Activated naive CD4-positive, alpha-beta T cell treated with anti-CD3 and anti-CD28 coated beads, Interleukin-2, amount 10 ng/mL, durations not matched to agents 7 days and 5 days (primary cell): ENCODE measurements at places on chromosomes 6 and 20.
A peak's percentile ranks its signal among the peaks of the same experiment; 100 is the strongest.

DNA sequence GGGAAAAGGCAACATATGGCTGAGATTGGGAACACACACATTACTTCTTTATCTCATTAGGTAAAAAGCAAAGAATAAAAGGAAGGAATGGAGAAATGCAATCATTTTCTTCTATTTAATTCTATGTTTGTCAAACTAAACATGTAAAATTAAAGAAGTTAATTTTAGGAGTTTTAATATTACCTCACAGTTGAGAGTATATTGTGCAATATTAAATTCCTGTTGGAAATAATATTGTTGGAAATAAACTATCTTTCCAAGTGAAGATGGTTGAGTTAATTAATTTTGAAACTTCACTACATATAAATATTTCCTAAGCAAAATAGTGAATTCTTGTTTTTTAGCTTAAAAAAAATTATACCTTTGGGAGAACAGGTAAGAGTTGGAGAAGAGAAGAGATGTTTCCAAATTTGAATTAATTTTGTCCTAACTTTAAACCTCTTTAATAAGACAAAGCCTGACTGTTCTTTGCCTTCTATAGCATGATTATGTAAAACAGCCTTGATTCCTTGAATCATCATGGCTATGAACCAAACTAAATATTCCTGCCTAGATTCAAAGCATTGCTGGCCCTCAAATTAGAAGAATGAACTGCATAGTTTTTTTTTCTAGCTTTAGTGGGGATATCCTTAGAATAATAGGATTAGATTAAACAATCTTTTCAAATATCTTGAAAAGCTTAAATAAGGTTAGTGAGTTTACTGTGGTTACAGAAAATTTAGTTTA lies 1349.1 kb upstream of the ADGRB3 start:
- H3K4me1 ChIP-seq = no peaks in the 10 kb centered on the region
- DNase-seq = no peak
- H3K36me3 ChIP-seq = no peaks in the 10 kb centered on the region

DNA sequence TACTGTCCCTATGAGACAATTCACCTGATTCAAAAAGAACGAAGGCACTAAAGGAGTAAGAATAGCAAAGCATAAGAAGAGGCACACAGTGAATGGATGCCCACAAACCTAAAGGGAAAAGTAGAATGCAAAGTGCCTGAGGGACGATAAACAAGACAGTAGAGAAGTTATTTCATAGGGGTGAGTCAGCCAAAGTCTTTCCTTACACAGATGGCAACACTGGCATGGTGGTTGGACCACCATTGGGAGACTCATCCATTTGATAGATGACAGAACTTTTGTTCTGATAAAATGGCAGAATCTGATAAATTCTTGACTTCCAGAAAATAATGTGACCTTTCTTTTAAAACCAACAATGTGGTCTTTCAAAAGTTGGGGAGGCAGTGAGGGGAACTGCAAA lies 148.1 kb upstream of the HDAC2 start:
- no peak overlapping the region for H3K4me3 ChIP-seq
- no peak for DNase-seq
- no peaks in the 10 kb centered on the region for H3K36me3 ChIP-seq
- no peaks in the 10 kb centered on the region for H3K4me1 ChIP-seq
- no peak overlapping the region for H3K27ac ChIP-seq
- no peaks in the 10 kb centered on the region for H3K27me3 ChIP-seq

- DNase-seq = no peak
- H3K4me3 ChIP-seq = no peak overlapping the region
- H3K4me1 ChIP-seq = peaks cover 5% of the 10 kb centered on the region
- H3K36me3 ChIP-seq = peaks cover 58% of the 10 kb centered on the region
Observed at GRCh38 chr6:149130090-149130489, 187.4 kb upstream of the TAB2 start.

DNA sequence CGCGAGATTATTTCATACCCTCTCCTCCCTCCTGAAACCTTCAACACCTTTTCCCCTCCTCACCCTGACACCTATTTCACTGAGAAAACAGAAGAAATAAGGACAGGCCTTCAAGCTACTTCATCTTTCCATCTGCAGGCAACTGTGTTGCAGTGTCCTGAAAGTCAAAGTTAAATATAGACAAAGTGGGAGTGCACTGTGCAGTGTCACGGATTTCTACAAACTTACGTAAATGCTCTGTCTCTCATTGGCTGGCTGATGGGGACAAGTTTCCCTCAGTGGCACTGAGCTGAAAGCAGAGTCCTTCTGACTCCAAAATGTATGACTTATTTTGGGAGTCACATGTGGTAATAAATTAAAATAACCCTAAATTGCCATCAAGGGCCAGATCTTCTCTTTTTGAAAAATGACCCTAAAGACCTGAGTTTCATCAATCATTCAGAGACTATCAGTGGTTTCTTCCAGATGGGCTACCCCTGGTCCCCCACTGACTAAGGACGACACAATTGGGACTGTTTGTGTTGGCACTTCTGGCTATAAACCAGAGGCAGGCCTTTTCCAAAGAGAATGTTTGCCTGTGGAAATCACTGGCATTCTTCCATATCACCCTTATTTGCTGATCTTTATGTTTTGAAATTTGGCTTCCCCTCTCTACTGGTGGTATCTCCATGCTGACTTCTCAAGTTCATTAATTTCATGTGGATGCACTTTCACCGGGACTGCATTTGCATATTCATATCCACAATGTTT lies 21.6 kb downstream of the ALDH8A1 start:
- no peak for DNase-seq
- no peaks in the 10 kb centered on the region for H3K36me3 ChIP-seq
- peaks cover 6% of the 10 kb centered on the region for H3K4me1 ChIP-seq
- no peak overlapping the region for H3K27ac ChIP-seq

GRCh38 chr6:28312939-28313338 lies 23.0 kb downstream of the ZSCAN31 start:
- no peaks in the 10 kb centered on the region for H3K36me3 ChIP-seq
- no peak for DNase-seq
- H3K27ac ChIP-seq = no peak overlapping the region

DNA sequence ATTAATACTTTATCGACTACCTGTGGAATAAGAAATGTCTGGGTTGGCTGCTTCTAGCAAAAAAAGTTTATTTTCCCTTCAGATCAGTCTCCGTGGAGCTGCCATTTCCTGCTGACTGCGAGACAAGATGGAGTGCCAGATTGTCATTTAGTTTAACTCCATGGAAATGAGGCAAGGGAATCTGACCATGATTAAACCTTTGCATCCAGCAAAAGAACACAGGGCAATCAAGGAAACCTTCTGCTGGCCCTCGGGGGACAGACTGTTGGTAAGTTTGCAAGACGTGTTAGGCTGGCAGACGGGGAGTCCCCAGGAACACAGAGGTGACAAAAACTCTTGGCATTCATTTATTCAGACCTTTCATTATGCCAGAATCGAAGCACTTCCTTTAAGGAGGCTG lies 52.2 kb upstream of the SPACA1 start:
- no peaks in the 10 kb centered on the region for H3K36me3 ChIP-seq
- H3K27me3 ChIP-seq = peaks cover 3% of the 10 kb centered on the region
- H3K4me3 ChIP-seq = no peak overlapping the region
- DNase-seq = no peak
- no peaks in the 10 kb centered on the region for H3K4me1 ChIP-seq

- H3K27me3 ChIP-seq = peaks cover 68% of the 10 kb centered on the region
- DNase-seq = peak; percentile 73
- peaks cover 67% of the 10 kb centered on the region for H3K4me1 ChIP-seq
- H3K36me3 ChIP-seq = peaks cover 4% of the 10 kb centered on the region
- H3K4me3 ChIP-seq = peak overlapping the region; percentile 80
Observed at GRCh38 chr6:28981833-28982475, 23.2 kb downstream of the ZNF311 start.

DNA sequence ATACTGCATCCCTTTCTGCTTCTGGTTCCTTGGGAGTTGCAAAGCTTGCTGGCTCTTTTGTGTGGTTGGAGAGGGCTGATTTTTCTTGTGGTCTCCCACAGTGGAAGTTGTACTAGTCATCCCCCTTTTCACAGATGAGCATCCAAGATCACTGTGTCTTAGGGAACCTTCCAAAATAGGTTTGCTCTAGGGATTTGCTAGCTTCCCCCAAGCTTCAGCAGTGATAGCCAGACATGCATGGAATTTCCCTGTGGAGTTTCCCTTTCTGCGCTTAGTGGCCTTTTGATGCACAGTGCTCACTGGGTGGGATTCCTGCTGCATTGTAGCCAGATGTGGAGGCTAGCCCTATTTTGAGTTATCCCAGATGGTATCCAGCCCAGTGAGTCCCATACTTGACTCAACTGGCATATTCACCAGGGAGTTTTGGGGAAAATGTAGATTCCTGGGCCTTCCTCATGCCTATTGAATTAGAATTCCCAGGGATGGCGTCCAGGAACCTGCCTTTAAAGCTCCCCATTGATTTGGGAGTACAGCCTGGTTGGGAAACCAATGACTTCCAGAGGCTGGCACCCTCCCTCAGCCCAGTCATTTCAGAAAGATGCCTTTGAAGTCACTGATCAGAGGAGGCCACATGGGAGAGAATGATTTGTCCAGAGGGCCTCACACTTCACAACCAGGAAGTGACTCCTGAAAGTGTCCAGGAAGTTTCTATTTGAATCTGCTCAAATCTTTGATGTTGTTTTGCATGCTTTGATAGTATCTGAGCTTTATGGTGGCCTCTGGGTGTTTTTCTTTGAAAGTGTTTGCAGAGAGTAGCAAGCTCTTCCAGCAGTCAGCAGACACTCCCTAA lies 25.9 kb downstream of the PPARD start:
- peaks cover 43% of the 10 kb centered on the region for H3K36me3 ChIP-seq
- peaks cover 59% of the 10 kb centered on the region for H3K4me1 ChIP-seq
- no peaks in the 10 kb centered on the region for H3K27me3 ChIP-seq
- DNase-seq = peak; percentile 51

GRCh38 chr6:149235130-149235561 lies 82.4 kb upstream of the TAB2 start:
- H3K27ac ChIP-seq = peak overlapping the region; percentile 95
- peaks cover 61% of the 10 kb centered on the region for H3K4me1 ChIP-seq
- H3K36me3 ChIP-seq = peaks cover 59% of the 10 kb centered on the region
- no peak for DNase-seq
- no peaks in the 10 kb centered on the region for H3K27me3 ChIP-seq

- H3K36me3 ChIP-seq = no peaks in the 10 kb centered on the region
Observed at GRCh38 chr20:50799176-50799889, 4.5 kb downstream of the BCAS4 start.

DNA sequence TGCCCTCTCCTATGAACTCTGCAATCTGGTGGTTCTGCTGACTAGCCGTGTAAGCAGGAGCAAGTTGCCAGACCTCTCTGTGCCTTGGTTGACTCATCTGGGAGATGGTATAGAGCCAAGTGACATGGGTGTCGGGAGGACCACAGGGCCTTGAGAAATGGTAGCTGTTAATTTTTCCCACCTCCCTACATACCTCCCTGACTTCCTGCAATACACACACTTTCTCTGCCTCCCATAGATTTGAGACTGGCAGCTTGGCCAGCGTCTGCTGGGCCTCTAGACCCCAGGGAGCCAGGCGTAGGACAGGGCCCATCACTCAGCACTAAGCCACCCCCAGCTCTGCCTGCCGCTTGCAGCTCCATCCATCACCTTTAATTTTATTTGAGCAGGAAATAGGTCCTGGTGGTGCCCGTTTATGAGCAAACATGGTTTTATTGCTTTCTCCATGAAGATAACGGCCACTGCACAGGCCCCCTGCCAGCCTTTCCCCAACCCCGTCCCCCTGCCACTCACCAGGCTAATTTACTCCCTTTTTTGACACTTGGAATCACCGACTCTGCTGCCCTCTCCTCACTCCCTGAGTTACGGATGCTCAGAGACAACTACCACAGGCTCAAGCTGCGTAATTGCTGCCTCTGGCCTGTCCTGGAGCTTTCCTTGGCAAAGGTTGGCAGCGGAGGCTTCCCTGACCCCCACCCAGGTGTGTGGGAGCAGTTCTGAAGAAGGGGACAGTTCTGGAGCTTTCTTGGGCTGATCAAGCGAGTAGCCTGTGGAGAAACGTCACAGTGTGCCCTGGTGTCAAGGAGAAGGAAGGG lies 11.1 kb downstream of the GLP1R start:
- H3K36me3 ChIP-seq = no peaks in the 10 kb centered on the region
- DNase-seq = no peak
- H3K4me3 ChIP-seq = no peak overlapping the region

- H3K4me1 ChIP-seq = no peaks in the 10 kb centered on the region
- no peaks in the 10 kb centered on the region for H3K36me3 ChIP-seq
- no peak overlapping the region for H3K27ac ChIP-seq
- H3K4me3 ChIP-seq = no peak overlapping the region
- no peak for DNase-seq
- peaks cover 4% of the 10 kb centered on the region for H3K27me3 ChIP-seq
Observed at GRCh38 chr6:125662296-125662695, 87.1 kb upstream of the HEY2 start.

DNA sequence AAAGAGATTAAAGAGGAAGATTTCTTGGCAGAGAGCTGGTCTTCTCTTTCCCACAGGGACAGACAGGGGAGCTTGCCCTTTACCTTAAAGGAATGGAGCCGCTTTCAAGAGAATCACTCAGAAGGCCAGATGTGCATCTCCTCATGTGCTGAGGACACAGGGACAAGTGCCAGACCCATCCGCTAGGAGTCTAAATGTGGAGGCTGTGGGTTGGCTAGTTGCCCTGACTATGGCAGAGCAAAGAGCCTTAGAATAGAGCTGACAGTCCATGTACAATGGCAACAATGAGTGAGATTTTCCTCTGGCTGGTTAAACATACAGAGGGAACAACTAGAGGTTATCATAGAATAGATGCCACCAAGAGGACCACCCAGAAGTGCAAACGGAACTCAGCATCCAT lies 7.3 kb upstream of the DOK5 start:
- no peak overlapping the region for H3K4me3 ChIP-seq
- no peaks in the 10 kb centered on the region for H3K27me3 ChIP-seq
- H3K36me3 ChIP-seq = no peaks in the 10 kb centered on the region
- no peak overlapping the region for H3K27ac ChIP-seq
- DNase-seq = no peak

GRCh38 chr20:16571333-16571732 lies 1.9 kb downstream of the KIF16B start:
- H3K4me3 ChIP-seq = no peak overlapping the region
- H3K27me3 ChIP-seq = no peaks in the 10 kb centered on the region
- no peaks in the 10 kb centered on the region for H3K36me3 ChIP-seq
- H3K4me1 ChIP-seq = peaks cover 35% of the 10 kb centered on the region
- DNase-seq = no peak
